Panc1 (cell line): ENCODE measurements at places on chromosomes 16 and 17.

GRCh38 chr17:50130559-50131305, 772 bp upstream of the SAMD14 start:
- DNase-seq, result no peak

- no peak for DNase-seq
Observed at GRCh38 chr17:9974448-9975381, 69.6 kb upstream of the RCVRN start.

- DNase-seq, result no peak
Observed at GRCh38 chr17:73972056-73972455, 231.4 kb upstream of the RPL38 start.

DNA sequence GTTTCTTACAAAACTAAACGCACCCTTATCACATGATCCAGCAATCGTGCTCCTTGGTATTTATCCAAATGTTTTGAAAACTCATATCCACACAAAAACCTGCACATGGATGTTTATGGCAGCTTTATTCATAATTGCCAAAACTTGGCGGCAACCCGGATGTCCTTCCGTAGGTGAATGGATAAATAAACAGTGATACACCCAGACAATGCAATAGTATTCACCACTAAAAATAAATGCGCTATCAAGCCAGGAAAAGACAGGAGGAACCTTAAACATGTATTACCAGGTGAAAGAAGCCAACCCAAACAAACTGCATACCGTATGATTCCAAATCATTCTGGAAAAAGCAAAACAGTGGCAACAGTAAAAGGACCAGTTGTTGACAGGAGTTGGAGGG, 10.0 kb downstream of the SPATA32 start:
- DNase-seq, result no peak

GRCh38 chr17:46883871-46884520, 32.6 kb downstream of the WNT9B start:
- DNase-seq, result no peak

DNA sequence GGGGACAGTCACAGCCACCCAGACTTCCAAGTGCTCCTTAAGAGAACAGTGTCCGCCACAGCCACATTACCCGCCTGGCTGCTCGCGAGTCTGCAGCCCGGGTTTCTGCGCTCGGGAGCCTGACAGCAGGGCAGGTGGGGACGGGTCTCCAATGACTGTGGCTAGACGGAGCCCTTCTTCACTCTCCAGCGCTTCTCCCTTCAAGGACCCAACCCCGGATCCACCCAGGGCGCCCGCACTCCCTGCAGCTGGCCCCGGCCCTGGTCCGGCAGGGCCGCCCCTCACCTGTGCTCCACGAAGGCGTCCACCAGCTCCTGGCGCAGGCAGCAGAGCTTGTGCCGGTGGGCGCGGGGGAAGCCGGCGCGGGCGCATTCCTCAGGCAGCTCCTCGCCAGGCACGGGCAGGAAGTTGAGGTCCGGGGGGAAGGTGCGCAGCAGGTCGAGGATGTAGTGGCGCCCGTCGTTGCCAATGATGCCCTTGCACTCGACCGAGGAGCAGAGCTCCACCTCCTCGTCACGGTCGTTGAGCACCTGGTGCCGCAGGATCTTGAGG, 13.9 kb downstream of the CLUH start:
- no peak for DNase-seq

- no peak for DNase-seq
Observed at GRCh38 chr16:57313509-57313908, 29.0 kb upstream of the PLLP start.

- DNase-seq, result no peak
Observed at GRCh38 chr17:36703860-36704266, 102.5 kb downstream of the MRM1 start.
